Muscle of leg (tissue), 16 donors: ENCODE measurements at places on chromosomes 6 and 20. TPM values are rescaled to one million over a fixed set of nuclear protein-coding genes. Genes with fewer than 3 reads are reported as not detected.
A peak's percentile ranks its signal among the peaks of the same experiment; 100 is the strongest.

DNA sequence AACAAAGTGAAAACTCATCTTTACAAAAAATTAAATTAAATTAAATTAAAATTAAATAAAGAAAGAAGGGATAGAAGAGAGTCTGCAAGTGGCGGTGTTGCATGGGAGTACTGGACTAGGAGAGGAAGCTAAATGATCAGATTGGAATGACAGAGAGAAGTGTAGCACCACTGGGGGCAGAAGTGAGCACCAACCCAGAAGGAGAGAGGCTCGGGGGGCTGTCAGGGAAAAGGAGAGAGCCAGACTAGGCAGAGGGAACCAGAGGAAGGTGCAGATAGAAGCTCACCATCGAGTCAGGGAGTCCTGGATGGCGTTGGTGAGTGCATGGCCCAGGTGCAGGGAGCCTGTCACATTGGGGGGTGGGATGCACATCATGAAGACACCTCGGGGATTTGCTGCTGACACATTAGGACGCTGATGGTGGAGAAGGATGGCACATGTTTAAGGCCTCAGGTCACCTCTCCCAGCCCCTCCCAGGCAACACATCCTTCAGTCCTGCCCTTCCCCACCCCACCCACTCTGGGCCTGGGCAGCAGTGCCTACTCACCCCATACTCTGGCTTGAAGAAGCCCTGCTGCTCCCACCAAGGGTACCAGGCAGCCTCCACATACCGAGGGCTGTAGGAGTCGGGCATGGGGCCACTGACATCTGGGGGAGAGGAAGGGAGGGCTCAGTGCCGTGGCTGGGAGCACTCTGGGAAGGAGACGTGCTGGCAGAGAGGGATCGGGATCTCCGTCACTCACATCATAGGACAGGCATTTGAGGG lies 4.0 kb downstream of the VARS1 start:
- H3K4me3 ChIP-seq = no peak overlapping the region
- peaks cover 38% of the 10 kb centered on the region for H3K36me3 ChIP-seq
- peak; percentile 68 for DNase-seq
- no peaks in the 10 kb centered on the region for H3K27me3 ChIP-seq
- no peak overlapping the region for H3K27ac ChIP-seq

- H3K27me3 ChIP-seq = peaks cover 2% of the 10 kb centered on the region
- no peak for DNase-seq
- H3K4me3 ChIP-seq = no peak overlapping the region
- H3K27ac ChIP-seq = no peak overlapping the region
- H3K36me3 ChIP-seq = no peaks in the 10 kb centered on the region
- peaks cover 4% of the 10 kb centered on the region for H3K4me1 ChIP-seq
These were observed 214.2 kb upstream of the SUPT3H start for GRCh38 chr6:45591890-45592289.

- H3K27ac ChIP-seq = no peak overlapping the region
- H3K36me3 ChIP-seq = no peaks in the 10 kb centered on the region
- H3K4me1 ChIP-seq = peaks cover 50% of the 10 kb centered on the region
- no peak overlapping the region for H3K4me3 ChIP-seq
- no peak for DNase-seq
These were observed 12.7 kb upstream of the ZBTB46 start for GRCh38 chr20:63843778-63844177.

DNA sequence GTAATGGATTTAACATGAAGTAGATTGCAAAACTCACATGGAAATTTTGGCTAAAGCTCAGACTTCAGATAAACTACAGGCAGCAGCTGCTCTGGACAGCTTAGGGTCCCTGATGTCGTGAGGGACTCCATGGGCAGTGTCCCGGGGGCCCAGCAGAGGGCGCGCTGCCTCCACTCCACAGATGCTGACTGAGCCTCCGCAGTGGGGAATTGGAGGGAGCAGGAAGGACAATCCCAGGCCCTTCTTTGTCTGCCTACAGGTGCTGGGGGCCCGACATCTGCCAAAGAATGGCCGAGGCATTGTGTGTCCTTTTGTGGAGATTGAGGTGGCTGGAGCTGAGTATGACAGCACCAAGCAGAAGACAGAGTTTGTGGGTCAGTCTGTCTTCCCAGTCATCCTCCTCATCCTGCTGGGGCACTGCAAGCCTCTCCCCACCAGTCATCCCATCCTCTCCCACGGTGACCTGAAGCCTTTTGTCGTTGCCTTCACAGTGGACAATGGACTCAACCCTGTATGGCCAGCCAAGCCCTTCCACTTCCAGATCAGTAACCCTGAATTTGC lies 35.9 kb downstream of the PLCG1 start:
- no peaks in the 10 kb centered on the region for H3K27me3 ChIP-seq
- DNase-seq = peak; percentile 90
- H3K4me1 ChIP-seq = peaks cover 27% of the 10 kb centered on the region
- H3K4me3 ChIP-seq = no peak overlapping the region
- H3K36me3 ChIP-seq = peaks cover 84% of the 10 kb centered on the region
- peak overlapping the region; percentile 42 for H3K27ac ChIP-seq

GRCh38 chr6:115663681-115664080 lies 397.0 kb downstream of the FRK start:
- H3K27ac ChIP-seq = no peak overlapping the region
- no peaks in the 10 kb centered on the region for H3K27me3 ChIP-seq
- H3K4me1 ChIP-seq = no peaks in the 10 kb centered on the region
- H3K4me3 ChIP-seq = no peak overlapping the region
- H3K36me3 ChIP-seq = no peaks in the 10 kb centered on the region

- H3K36me3 ChIP-seq = no peaks in the 10 kb centered on the region
- no peak overlapping the region for H3K27ac ChIP-seq
- H3K4me1 ChIP-seq = peaks cover 6% of the 10 kb centered on the region
These were observed 44.5 kb upstream of the GJE1 start for GRCh38 chr6:142087950-142088857.

DNA sequence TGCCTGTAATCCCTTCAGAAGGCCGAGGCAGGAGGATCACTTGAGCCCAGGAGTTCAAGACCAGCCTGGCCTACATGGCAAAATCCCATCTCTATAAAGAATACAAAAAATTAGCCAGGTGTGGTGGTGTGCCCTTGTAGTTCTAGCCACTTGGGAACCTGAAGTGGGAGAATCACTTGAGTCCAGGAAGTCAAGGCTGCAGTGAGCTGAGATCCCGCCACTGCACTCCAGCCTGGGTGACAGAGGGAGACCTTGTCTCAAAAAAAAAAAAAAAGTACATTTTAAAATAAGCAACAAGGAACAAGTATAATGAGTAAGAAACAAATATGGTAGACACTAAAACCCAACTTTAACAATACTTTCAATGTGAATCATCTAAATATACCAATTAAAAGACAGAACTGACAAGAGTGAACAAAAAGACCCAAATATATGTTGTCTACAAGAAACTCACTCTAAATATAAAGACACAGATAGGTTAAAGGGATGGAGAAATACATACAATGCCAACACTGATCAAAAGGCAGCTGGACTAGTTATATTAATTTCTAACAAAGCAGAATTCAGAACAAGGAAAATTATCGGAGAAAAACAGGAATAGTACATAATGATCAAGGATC lies 37.7 kb downstream of the RANBP9 start:
- no peak overlapping the region for H3K4me3 ChIP-seq
- no peaks in the 10 kb centered on the region for H3K4me1 ChIP-seq
- DNase-seq = no peak

DNA sequence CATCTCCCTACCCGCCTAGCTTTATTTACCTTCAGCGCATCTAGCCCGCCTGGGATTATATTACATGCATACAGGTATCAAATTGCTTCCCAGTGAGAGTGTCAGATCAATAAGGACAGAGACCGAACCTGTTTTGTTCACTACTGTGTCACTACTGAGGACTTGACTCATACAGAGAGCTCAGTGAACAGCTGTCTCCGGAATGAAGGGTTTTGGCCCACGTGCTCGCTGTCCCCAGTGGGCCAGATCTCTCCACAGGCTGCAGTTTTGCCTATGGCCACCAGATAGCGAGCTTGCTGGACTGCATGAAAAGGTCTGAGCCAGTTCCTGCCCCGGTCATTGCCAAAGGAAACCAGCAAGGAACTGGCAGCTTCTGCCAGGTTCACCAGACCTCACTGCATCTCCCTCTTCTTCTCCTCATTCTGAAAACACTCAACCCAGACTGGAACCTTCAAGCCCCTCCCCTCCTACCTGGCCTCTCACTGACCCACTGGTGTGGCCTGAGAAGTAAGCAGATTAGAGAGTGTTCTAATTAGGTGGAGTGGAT lies 150.8 kb downstream of the ZMYND8 start:
- no peaks in the 10 kb centered on the region for H3K27me3 ChIP-seq
- no peak overlapping the region for H3K4me3 ChIP-seq
- H3K27ac ChIP-seq = no peak overlapping the region
- H3K4me1 ChIP-seq = peaks cover 2% of the 10 kb centered on the region

GRCh38 chr20:63128367-63128766 lies 87.6 kb downstream of the YTHDF1 start:
- no peaks in the 10 kb centered on the region for H3K4me1 ChIP-seq
- H3K27me3 ChIP-seq = peaks cover 38% of the 10 kb centered on the region
- H3K27ac ChIP-seq = no peak overlapping the region

GRCh38 chr6:130677312-130677711 lies 149.9 kb upstream of the SMLR1 start:
- no peaks in the 10 kb centered on the region for H3K36me3 ChIP-seq
- H3K4me3 ChIP-seq = no peak overlapping the region
- H3K27me3 ChIP-seq = no peaks in the 10 kb centered on the region
- peaks cover 7% of the 10 kb centered on the region for H3K4me1 ChIP-seq
- H3K27ac ChIP-seq = no peak overlapping the region

DNA sequence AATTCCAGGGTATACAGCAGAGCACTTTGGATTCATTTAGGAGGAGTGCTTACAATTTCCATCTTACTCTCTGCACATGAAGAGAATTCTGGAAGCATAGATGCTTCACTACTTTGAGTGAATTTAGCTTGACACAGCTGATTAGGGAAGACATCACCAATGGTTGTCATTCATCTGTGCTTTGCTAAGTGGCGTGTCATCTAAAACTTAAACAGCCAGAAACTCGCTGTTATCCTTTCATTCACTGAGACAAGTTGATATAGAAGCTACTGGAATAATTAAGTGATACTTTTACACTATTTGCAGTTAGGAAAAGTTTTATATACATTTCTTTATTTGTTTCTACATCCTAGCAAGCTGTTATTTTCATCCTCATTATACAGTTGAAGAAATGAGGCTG lies 635.3 kb upstream of the FLRT3 start:
- no peak overlapping the region for H3K4me3 ChIP-seq
- no peaks in the 10 kb centered on the region for H3K4me1 ChIP-seq
- H3K27me3 ChIP-seq = no peaks in the 10 kb centered on the region
- H3K36me3 ChIP-seq = no peaks in the 10 kb centered on the region
- no peak overlapping the region for H3K27ac ChIP-seq

- H3K4me1 ChIP-seq = peaks cover 12% of the 10 kb centered on the region
- H3K27ac ChIP-seq = peak overlapping the region; percentile 17
- H3K36me3 ChIP-seq = peaks cover 11% of the 10 kb centered on the region
- DNase-seq = peak; percentile 64
These were observed 71.7 kb downstream of the ATP9A start for GRCh38 chr20:51696304-51697071.

DNA sequence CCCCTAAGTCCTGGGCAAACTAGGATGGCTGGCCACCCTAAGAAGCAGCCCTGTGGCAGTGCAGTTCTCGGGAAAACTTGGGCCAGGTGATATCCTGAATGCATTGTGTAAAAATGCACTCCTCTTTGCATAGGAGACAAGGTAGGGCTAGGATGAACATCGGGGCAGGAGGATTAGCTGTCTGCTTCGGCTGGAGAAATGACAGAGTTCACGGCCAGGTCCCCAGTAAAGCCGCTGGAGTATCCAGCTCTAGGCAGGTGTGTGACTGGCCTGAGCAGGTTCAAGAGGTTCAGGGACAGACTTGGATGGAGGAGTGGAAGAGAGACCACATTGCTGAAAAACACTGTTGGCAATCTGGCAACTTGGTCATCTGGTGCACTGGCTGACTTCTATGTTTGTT lies 26.4 kb downstream of the DTD1 start:
- H3K4me1 ChIP-seq = no peaks in the 10 kb centered on the region
- no peak overlapping the region for H3K4me3 ChIP-seq
- H3K27ac ChIP-seq = no peak overlapping the region
- H3K27me3 ChIP-seq = no peaks in the 10 kb centered on the region

GRCh38 chr6:13383328-13384163 lies 55.2 kb upstream of the TBC1D7 start:
- no peak overlapping the region for H3K4me3 ChIP-seq
- no peaks in the 10 kb centered on the region for H3K27me3 ChIP-seq
- no peaks in the 10 kb centered on the region for H3K36me3 ChIP-seq
- DNase-seq = no peak
- H3K27ac ChIP-seq = no peak overlapping the region

DNA sequence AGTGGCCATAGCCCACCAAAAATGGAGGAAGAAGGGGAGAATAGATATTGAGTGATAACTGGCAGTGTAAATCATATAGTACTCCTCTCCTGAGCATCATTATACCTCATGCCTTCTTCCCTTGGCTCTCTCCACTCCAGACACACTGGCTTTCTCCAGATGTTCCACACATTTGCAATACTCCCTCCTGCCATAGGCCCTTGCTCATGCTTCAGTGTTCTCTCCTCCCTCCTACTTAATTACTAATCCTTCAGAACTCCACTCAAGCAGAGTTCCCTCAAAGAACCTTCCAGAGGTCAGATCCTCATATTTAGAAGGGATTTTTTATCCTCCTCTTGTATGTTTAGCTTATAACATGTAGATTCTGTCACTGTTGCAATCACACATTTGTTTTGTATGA lies 279.5 kb upstream of the SUPT3H start:
- no peak for DNase-seq
- H3K4me1 ChIP-seq = no peaks in the 10 kb centered on the region

- H3K27me3 ChIP-seq = no peaks in the 10 kb centered on the region
- H3K4me1 ChIP-seq = no peaks in the 10 kb centered on the region
- no peak overlapping the region for H3K4me3 ChIP-seq
- no peak for DNase-seq
These were observed 181.0 kb upstream of the RSPO3 start for GRCh38 chr6:126937426-126937825.

GRCh38 chr6:52503323-52503747 lies 73.5 kb downstream of the TRAM2 start:
- peak overlapping the region; percentile 80 for H3K27ac ChIP-seq
- H3K27me3 ChIP-seq = no peaks in the 10 kb centered on the region
- no peak for DNase-seq
- H3K4me1 ChIP-seq = peaks cover 50% of the 10 kb centered on the region

- H3K4me3 ChIP-seq = no peak overlapping the region
- H3K27me3 ChIP-seq = peaks cover 2% of the 10 kb centered on the region
- H3K36me3 ChIP-seq = no peaks in the 10 kb centered on the region
- H3K4me1 ChIP-seq = peaks cover 14% of the 10 kb centered on the region
- peak; percentile 42 for DNase-seq
- no peak overlapping the region for H3K27ac ChIP-seq
These were observed 465.1 kb upstream of the CHD6 start for GRCh38 chr20:42083280-42083679.

The BHLHE23 gene
- total RNA-seq = not detected

The WFDC2 gene
- 0.13 TPM for total RNA-seq

The SCUBE3 gene
- 0.40 TPM for total RNA-seq

The LY6G6C gene
- total RNA-seq = 0.09 TPM

The C6orf163 gene
- total RNA-seq = 3.8 TPM

The BCL2L1 gene
- 27.5 TPM for total RNA-seq

The SLC35D3 gene
- total RNA-seq = not detected

The KHDC1L gene
- 0.13 TPM for total RNA-seq

The SSTR4 gene
- not detected for total RNA-seq

The DEFB124 gene
- 0.62 TPM for total RNA-seq

The BCAS1 gene
- total RNA-seq = 2.6 TPM
